Liver (tissue), 10 donors: ENCODE measurements at places on chromosomes 3 and 15. TPM values are rescaled to one million over a fixed set of nuclear protein-coding genes. Genes with fewer than 3 reads are reported as not detected.

GRCh38 chr3:4726549-4726948, 233.4 kb downstream of the ITPR1 start:
- H3K4me3 ChIP-seq = no peak overlapping the region
- H3K36me3 ChIP-seq = no peaks in the 10 kb centered on the region
- H3K4me1 ChIP-seq = no peaks in the 10 kb centered on the region
- no peak overlapping the region for H3K27ac ChIP-seq
- DNase-seq = no peak
- no peaks in the 10 kb centered on the region for H3K27me3 ChIP-seq

GRCh38 chr3:34357461-34357860, 559.0 kb downstream of the PDCD6IP start:
- H3K27me3 ChIP-seq = no peaks in the 10 kb centered on the region
- no peak overlapping the region for H3K4me3 ChIP-seq
- DNase-seq = no peak

- no peaks in the 10 kb centered on the region for H3K36me3 ChIP-seq
- H3K27me3 ChIP-seq = no peaks in the 10 kb centered on the region
- H3K4me3 ChIP-seq = no peak overlapping the region
- H3K27ac ChIP-seq = no peak overlapping the region
- no peak for DNase-seq
- peaks cover 6% of the 10 kb centered on the region for H3K4me1 ChIP-seq
Measured at GRCh38 chr3:64552160-64552559, 135.6 kb downstream of the ADAMTS9 start.

- no peak for DNase-seq
- no peaks in the 10 kb centered on the region for H3K4me1 ChIP-seq
- peaks cover 2% of the 10 kb centered on the region for H3K27me3 ChIP-seq
Measured at GRCh38 chr15:72994534-72995177, 57.6 kb upstream of the NEO1 start.

DNA sequence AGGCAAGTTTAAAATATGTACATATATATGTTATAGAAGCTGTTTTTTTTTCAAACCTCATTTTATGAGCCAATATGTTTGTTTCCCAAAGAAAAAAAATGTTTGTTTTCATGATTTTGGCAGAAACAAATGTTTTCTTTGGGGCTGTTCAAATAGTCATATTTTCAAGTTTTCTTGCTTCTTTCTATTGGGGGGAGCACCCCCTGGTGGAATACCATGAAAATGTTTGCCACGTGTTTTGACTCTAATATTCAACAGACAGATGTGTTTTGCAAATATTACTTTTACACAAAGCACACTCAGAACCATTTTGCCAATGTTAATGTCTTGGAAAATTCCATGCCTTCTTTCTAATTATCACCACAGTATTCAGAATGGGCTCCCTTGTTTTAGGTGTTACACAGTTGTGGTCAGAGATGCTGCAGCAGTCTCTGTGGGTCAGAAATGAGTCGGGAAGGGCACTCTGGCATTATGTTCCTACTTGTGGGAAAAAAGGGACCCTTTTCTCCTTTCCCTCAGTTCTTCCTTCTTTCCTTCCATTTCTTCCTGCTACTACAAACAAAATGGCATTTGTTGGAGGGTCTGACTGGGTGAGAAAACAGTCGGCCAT, 817.0 kb downstream of the TUSC7 start:
- no peak for DNase-seq
- H3K36me3 ChIP-seq = no peaks in the 10 kb centered on the region
- H3K27ac ChIP-seq = no peak overlapping the region
- no peaks in the 10 kb centered on the region for H3K4me1 ChIP-seq
- H3K4me3 ChIP-seq = no peak overlapping the region

- no peaks in the 10 kb centered on the region for H3K4me1 ChIP-seq
- DNase-seq = no peak
- H3K27ac ChIP-seq = no peak overlapping the region
- no peaks in the 10 kb centered on the region for H3K27me3 ChIP-seq
- no peaks in the 10 kb centered on the region for H3K36me3 ChIP-seq
- no peak overlapping the region for H3K4me3 ChIP-seq
Measured at GRCh38 chr3:167829071-167829470, 93.5 kb downstream of the SERPINI1 start.

- no peak for DNase-seq
- H3K4me3 ChIP-seq = no peak overlapping the region
- H3K27ac ChIP-seq = no peak overlapping the region
Measured at GRCh38 chr15:86608461-86609205, 529.0 kb downstream of the AGBL1 start.

NDN gene
- polyA plus RNA-seq = 4.1 TPM
